ENCODE measurements at places on chromosomes 5 and 9.

DNA sequence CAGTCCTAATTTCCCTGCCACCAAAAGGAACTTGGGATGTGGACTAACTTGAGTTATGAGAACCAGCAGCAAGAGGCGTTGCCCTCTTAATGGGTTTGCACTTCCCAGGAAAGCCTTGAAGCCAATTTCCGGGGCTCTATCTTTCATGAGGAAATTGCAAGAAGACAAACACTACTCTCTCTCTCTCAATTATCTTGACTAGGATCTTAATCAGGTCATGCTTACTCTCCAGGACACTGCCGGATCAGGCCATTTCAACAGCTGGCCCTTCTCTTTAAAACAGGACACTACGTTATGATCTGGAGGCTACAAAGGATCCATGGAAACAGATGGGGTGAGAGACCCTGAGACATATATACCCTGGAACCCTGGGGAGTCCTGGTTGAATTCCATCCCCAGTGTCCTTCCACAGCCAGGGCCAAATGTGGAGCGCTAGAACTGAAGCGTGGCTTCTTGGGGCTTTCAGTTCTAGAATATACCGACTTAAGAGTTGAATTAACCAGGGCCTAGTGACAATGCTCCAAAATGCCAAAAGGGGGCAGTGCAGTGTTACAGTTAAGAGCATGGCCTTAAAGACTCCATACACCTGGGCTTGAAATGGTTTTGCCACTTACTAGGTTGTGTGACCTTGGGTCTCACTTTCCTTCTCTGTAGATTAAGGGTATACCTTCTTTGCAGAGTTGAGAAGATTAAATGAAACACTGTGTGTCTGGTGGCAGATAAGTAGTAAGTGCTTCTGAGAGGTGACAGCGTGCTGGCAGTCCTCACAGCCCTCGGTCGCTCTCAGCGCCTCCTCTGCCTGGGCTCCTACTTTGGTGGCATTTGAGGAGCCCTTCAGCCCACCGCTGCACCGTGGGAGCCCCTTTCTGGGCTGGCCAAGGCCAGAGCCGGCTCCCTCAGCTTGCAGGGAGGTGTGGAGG is 21.1 kb downstream of the FAM219A start:
- DNase-seq = peak; percentile 48

- no peak for DNase-seq
Observed at GRCh38 chr9:107674721-107675277, 185.2 kb upstream of the KLF4 start.

GRCh38 chr5:103410172-103410571 is 151.6 kb downstream of the MACIR start:
- no peak for DNase-seq

- no peak for DNase-seq
Observed at GRCh38 chr5:177440211-177440989, 6.2 kb upstream of the PRR7 start.

DNA sequence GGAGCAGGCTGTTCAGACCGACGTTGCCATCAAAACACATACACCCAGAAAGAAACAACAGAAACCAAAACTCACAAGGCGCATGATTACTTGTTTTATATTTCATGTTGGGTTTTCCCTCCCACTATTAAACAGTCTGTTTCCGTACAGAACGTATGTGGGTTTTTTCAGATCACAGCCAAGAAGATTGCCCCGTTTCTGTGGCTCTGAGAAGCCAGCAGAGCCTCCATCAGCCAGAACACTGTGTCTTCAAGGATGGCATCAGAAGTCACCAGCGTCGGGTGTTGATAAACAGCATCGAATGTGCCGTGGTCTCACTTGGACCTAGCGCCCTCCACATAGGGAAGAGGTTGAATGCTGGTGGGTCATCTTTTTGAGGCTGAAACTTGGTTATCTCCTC is 42.8 kb downstream of the FAM78A start:
- no peak for DNase-seq

GRCh38 chr5:15285901-15286583 is 213.9 kb upstream of the FBXL7 start:
- no peak for DNase-seq

- DNase-seq = no peak
Observed at GRCh38 chr5:73444499-73445438, 3.8 kb downstream of the FOXD1 start.

DNA sequence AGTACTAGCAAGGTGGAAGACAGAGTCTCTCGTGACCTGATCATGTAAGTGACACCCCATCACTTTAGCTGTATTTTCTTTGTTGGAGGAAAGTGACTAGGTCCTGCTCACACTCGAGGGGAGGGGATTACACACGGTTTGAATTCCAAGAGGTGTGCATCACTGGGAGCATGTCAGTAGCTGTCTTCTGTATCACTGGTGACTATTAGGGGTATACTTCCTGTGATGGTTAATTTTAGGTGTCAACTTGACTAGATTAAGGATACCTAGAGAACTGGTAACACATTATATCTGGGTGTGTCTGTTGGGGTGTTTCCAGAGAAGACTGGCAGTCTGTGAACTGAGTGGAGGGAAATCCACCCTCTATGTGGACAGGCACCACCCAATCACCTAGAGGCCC is 22.5 kb downstream of the FOXD1 start:
- DNase-seq = no peak

GRCh38 chr5:142263346-142263745 is 61.5 kb downstream of the SPRY4 start:
- no peak for DNase-seq

DNA sequence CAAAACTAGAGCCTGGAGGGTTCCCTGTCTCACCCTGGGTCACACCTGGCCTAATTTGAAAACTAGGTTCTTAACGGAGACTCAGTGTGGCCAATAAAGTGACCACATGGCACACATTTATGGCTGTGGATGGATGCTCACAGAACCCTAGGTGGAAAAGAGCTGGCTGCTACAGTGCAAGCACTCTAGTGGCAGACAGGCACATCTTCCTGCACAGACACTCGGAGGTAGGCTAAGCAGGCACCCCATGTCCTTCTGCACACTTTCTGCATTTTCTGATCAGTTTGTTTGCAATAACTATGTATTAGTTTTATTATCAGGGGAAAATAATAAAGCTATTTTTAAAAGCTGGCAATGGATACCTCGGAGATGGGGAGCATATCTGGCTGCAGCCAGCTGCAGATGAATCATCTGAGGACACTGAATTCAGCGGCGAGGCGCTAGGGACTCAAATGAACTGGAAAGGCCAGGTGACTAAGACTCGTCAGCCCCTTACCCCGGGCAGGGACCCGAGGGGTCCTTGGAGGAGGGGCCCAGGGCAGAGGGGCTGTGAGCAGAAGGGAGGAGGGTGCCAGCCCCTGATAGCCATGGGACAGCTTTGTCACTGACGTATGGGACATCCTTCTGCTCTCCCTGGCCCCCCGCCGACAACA is 96.2 kb downstream of the OLFM1 start:
- DNase-seq = no peak

- peak; percentile 68 for DNase-seq
Observed at GRCh38 chr5:160769301-160769700, 82.7 kb downstream of the ATP10B start.

DNA sequence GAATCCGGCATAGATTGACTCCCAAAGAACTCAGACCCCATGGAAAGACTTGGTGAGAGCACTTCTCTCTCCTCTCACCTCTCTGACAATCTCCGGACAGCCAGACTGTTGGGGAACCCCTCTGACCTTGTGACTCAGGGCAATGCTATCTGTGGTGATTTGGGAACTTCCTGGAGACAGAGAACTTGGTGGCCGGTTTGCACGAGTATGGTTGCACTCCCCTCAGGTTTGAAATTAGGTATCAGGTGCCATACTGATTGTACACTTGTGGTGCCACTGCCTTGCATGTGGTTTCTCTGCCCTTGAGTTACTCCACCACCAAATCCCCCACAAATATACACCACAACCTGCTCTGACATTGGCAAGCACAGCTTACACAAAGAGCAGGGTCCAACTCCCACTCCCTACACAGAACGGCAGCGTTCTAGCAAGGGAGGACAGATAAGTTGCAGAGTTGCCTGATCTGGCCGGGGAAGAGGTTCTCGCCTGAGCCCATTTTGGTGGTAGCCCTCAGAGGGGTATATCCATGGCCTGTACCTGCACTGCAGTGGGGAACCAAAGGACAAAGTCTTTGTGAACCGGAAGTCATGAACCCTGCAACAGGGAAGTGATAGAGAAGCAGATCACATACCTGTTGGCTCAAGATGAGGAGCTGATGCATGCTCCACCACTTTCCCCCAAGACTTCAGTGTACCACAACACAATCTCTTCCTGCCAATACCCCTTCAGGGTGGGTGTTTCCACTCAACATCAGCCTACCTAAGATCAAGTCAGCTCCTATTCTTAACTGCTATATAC is 255.1 kb downstream of the MCTP1 start:
- no peak for DNase-seq

GRCh38 chr5:100771181-100771580 is 131.9 kb downstream of the ST8SIA4 start:
- no peak for DNase-seq

GRCh38 chr5:130316971-130317680 is 412.9 kb downstream of the CHSY3 start:
- no peak for DNase-seq

DNA sequence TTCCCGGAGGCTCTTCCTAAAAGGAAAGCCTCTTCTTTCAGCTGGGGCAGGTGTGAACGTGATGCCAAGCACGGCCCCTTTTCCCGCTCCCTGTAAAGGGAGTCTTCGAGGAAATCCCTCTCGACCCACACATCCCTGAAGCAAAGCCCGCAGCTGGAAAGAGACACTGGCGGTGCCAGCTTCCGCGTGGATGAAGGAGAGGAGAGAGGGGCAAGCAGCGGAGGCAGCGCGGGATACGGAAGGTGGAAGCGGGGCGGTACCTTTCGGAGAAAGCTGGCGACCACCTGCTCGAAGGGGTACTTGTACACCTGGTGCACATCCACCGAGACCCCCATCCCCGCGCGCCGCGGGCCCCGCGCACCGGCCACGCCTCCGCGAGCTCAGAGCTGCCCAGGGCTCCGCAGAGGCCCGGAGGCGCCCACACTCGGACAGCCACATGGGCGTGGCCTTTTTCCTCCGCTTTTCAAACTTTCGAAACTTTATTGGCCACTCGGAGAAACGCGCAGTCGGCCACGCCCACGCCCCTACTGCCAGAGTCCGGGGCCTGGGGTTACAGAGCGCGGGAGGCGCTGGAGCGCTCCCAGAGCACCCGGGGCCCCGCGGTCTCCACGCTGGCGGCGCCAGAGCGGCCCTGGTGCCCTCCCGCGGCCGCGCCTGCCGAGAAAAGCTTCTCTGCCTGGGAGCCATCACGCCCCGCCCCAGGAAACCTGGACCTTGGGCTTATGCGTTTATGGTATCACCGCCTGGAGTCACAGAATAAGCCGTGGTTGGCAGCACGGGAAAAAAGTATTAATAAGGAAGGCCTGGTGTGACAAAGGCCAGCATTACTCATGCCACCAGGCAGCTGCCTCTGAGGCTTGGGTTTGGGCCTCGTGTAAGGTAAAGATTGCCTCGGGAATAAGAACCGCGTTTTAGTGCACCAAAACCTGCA is at the start of gene PRELID2:
Gene PRELID2, minus strand, starts transcription at position 426 of the 931 bp plus-strand sequence. Its CDS starts 91 bp downstream, at position 335.
- DNase-seq = no peak
